Activated naive CD4-positive, alpha-beta T cell treated with anti-CD3 and anti-CD28 coated beads, Interleukin-2, amount 50 U/mL, for 16 hours (primary cell): ENCODE measurements at places on chromosomes 5 and 9.

DNA sequence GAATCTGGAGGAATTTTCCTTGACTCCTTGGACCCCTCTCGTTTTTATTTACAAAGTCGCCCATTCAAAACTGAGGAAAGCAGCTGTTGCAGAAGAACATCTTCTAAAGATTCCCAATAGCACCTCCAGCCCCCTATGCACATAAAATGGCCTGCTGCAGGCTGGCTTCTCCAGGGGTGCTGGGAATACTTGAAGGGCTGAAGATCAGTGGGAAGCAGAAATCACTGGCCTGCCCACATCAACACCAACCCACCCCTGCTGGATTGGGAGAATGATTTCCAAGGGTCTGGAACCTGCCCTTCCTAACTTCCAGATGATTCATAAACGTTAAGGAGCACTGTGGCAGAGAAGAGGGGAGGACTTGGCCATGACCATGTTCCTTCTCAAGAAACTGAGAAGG lies 3.0 kb upstream of the FOXE1 start:
- no peak for DNase-seq

GRCh38 chr9:92188969-92189781 lies 74.0 kb upstream of the SPTLC1 start:
- DNase-seq: no peak

- DNase-seq: no peak
Observed at GRCh38 chr9:133621725-133622267, 12.6 kb upstream of the FAM163B start.

DNA sequence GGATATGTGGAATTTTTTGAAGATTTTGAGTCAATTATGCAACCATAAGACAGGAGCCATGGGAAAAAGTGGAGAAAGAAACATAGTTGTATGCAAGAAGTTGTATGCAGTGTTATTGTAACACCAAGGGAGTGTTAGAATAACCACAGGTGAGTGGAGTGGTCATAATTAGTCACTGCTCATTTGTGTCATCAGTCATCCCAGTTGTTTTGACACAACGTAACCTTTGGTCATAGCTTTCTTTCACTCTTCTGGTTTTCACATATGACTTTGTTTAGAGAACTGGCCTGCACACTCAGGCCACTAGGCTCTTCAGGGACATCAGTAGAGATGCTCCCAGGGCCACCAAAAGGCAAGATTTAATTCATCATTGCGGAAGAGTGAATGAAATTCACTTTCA lies 158.7 kb upstream of the HMHB1 start:
- DNase-seq: no peak

- DNase-seq: no peak
Observed at GRCh38 chr5:136424835-136425584, 59.7 kb upstream of the TRPC7 start.

DNA sequence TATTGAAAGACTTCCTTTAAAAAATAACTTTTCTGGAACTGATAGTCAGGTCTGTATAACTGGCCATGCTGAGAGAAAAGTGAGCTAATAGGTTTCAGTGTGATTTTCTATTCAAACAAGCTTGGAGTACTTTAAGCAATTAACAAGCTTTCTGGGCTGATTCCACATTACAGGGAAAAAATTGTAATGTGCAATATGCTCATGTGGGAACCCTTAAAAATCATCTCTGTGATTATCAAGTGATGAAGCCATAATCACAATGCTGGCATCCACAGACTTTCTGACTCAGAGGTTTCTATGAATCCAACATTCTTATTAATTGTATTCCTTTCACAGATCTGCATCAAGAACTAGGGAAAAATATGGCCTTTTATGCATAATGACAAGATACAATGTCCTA lies 212.2 kb upstream of the ACO1 start:
- no peak for DNase-seq
